Stimulated activated CD4-positive, alpha-beta T cell treated with anti-CD3 and anti-CD28 coated beads, Interleukin-2, amount 100 ng/mL, for 48 hours (primary cell): ENCODE measurements at places on chromosomes 16 and 17.
A peak's percentile ranks its signal among the peaks of the same experiment; 100 is the strongest.

DNA sequence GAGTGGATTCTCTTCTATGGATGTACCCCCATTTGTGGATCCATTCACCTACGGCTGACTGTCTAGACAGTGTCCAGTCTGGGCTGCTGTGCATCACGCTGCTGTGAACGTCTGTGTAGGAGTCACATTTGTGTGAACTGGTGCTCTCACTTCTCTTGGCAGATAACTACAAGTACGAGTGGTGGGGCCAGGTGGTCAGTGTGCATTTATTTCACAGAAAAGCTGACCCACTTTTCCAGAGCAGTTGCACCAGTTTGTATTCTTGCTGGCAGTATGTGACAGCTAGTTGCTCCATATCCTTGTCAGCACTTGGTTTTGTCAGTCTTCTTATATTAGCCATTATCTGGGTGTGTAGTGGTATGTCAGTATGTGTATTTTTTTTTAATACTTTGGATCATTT lies 28.4 kb downstream of the FOXK2 start:
- DNase-seq = no peak

DNA sequence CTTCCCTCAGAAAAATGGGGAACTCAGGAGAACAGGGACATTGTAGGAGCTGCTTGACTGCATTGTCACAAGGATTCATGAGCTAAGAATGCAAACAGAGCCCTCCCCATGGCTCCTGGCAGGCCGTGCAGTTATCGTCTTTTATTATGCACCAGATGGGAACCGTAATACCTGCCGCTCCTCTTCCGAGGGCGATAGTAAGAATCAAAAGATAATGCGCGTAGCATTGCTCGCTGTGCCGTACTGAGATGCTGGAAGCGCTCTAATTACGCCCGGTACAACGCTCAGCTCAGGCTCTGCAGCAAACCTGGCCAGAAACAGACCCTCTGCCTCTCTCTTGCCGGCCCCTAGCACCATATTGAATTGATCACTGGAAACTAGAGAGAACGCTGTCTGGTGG lies 87.1 kb upstream of the PLCG2 start:
- no peak for DNase-seq

DNA sequence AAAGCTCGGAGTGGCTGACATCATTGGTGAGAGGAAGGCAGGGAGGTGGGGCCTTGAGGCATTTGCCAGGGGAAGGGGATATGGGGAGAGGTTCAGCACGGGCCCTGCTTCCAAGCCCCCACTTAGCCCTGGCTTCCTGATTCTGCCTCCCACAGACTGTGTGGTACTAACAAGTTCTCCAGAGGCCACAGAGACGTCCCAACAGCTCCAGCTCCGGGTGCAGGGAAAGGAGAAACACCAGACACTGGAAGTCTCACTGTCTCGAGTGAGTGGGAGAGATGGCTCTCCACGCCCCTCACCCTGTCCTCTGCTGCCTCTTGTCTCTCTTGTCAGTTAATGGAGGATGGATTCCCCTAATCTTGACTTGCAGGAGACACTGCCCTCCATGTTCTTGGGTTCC lies 8.1 kb downstream of the NFATC2IP start:
- no peak for DNase-seq

- peak; percentile 56 for DNase-seq
Measured at GRCh38 chr17:40191237-40192208, 14.3 kb downstream of the RAPGEFL1 start.

DNA sequence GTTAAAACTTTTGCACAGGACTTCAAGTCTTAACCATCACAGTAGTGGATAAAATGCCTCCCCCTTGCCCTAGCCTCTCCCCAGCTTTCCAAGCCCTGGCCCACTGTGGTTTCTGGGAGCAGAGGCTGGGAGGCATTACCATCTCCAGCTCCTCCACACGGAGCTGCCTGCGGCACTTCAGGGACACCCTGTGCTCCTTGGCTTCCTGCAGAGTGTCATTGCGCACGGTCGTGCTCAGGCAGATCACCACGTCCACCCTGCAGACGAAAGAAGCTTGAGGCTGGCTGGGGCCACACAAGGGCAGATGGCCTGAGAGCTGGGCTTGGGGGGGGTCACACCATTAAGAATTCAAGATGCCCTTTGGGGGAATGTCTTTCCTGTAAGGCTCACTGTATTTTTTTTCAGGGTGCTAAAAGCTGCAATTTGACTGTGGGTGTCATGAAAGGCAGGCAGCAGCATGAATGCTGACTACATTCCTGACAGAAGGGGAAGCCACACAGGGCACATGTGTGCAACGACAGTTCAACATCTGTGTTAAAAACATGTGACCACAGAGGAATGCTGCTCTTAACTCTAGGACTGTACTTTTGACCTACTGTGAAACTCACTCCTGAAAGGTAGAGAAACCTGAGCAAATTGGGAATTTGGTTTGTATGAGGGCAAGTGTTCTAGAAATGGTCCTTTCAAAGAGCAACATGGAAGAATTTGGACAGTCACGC lies 47.7 kb upstream of the CLEC18B start:
- no peak for DNase-seq

DNA sequence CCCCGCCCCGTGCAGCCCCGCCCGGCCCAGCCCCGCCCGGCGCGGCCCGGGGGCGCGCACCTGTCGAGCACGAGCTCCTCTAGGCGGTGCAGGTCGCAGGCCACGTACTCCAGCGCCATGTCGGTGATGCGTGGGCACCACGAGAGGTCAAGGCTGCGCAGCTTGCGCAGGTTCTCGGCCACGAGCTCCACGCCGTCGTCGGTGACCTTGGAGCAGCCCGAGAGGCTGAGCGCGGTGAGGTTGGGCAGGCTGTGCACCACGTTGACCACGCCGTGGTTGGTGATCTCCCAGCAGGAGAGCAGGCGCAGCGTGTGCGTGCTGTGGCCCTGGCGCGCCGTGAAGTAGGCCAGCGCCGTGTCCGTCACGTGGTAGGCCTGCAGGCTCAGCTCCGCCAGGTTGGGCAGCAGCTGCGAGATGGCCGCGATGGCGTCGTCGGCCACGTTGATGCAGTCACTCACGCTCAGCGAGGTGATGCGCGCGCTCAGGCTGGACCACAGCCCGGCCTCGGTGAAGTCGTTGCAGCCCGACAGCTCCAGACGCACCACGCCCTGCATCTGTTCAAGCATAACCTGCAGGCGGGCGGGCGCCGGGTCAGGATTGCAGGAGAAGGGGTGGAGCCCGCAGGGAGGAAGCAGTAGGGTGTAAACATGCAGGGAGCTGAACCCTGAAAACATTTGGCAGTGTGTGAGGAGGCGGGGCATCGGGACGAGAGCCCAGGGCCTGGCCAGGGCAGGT lies 5.3 kb upstream of the WDR24 start:
- peak; percentile 69 for DNase-seq

DNA sequence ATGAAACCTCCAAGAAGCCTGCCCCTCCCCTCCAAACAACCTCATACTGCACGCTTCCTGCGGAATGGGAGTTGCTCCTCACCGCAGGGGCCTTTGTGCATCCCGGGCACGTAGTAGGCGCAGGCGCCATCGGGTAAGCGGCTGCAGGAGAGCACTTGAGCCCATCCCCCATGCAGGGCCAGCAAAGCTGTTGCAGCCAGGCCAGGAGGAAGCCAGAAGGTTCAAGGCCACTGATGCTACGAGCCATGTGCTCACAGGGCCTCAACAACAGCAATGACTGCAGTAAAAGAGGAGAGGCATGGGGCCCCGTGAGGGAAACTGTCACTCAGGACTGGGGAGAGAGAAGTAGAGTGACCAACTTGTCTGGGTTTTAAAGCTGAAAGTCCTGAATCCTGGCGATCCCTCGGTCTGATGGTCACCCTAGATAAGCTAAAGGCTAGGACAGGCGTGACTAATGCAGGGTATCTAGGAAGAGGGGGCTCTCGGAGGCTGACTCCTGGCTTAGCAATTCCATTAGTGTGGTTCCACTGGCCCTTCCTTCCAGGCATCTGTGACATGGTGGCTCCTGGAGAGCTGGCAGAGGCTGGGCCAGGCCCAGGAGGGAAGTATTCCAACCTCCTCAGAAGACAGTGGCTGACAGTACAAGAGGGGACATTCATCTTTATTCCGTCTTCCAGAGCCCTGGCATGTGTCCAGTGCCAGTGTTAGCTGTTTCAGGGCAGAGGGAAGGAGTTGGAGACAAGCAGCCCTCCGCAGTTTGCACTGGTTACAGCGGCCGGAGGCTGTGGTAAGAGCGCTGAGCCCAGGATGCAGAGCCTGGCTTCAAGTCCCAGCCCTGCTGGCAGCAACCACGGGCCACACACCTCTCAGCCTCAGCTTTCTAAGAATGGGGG lies 20.8 kb downstream of the GOSR2 start:
- peak; percentile 8 for DNase-seq

DNA sequence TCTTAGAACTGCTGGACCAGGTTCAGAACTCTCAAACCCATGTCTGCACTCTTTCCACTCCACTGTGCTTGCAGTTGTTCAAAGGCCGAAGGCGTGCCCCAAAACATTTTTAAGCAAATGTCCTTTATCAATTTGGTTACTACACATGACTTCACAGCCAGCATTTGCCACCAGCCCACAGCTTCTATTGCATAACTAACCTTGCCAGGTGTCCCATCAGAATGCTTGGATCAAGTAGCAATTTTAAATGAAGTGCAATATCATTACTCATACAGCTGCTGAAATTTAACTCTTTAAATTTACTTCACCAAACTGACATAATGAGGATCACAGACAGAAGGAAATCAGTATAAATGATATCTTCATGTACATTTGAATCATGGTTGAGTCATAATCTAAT lies 29.8 kb upstream of the HS3ST3A1 start:
- DNase-seq = no peak
